Fibroblast of villous mesenchyme (primary cell): ENCODE measurements at places on chromosomes 11 and 22. TPM values are rescaled to one million over a fixed set of nuclear protein-coding genes. Genes with fewer than 3 reads are reported as not detected.

The TRIM51 gene
- total RNA-seq: not detected in 2 replicates

The BAIAP2L2 gene
- total RNA-seq: 2.3 and 3.0 TPM in 2 replicates

The CHRM1 gene
- total RNA-seq: not detected in 2 replicates

The LINC01488 gene
- total RNA-seq: not detected in 2 replicates

The TYR gene
- not detected in 2 replicates for total RNA-seq

The NXPE4 gene
- not detected in 2 replicates for total RNA-seq
